RKO (cell line): ENCODE measurements at places on chromosomes 11 and 22.

DNA sequence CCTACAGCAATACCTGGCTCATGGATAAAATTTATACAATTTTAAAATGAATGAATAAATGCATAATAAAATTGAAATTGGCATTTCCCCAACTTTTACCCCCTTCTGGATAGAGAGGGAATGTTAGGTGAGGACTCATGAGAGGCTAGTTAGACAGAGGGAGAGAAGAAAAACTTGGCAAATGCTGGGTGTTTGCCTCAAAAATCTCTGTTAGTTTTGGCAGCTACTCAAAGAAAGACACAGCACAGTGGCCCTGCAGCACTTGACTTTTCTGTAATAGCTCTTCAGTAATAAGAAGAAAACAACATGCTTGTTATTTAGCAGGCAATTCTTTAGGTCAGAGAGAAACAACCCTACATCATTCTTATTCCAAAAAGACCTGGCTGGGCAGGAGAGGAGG, 20.7 kb upstream of the IZUMO1R start:
- no peak for DNase-seq

GRCh38 chr11:125902927-125903710, at the start of gene PUS3:
TSS of gene PUS3 (minus strand) at chr11:125903206. CDS start at chr11:125896284, 6,922 bp downstream.
- peak; percentile 89 for DNase-seq

DNA sequence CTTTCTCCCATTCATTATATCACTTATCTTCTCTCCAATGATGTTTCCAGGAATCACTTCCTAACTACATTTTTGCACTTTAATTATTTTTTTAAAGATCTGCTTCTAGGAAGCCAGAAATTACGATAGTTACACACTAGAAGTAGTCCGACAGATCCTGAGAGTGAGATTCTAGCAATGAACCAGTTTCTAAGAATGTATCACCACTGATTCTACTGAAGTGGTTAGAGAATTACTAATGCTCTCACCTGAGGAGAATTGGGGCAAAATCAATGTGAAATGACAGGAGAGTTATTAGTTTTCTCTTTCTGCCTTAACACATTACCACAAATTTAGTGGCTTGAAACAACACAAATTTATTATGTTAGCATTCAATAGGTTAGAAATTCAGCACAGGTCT, 241.2 kb downstream of the CASP12 start:
- DNase-seq, result no peak

GRCh38 chr11:21053466-21053865, 384.1 kb downstream of the NELL1 start:
- no peak for DNase-seq

- DNase-seq, result peak; percentile 89
Measured at GRCh38 chr11:69674267-69674885, 777 bp downstream of the LTO1 start.

GRCh38 chr11:103883291-103883690, 153.1 kb upstream of the DDI1 start:
- no peak for DNase-seq

DNA sequence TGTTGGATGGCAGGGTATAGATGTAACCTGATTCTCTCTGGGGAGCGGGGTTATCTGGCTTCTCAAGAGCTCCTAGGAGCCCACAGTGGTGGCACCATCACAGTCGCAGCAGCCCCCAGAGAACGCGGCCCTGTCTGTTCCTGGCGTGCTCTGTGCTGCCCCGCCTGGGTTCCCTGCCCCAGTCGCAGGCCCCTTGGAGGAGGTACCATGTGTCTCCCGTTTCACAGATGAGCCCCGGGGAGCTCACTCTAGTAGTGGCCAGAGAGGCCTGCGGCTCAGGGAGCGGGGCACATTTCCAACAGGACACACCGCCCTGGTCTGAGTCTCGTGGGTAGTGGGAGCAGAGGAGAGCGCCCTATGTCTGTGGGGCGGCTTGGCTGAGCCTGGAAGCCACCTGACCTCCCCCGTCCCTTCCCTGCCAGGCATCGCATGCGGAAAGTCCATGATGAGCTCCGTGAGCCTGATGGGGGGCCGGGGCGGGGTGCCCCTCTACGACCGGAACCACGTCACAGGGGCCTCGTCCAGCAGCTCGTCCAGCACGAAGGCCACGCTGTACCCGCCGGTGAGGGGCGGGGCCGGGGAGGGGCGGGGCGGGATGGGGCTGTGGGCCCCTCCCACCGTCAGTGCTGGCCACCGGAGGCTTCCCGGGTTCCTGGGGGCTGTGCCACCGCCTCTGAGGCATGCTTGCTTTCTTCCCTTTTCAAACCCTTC, 21.0 kb upstream of the PPP6R3 start:
- no peak for DNase-seq

GRCh38 chr11:13680501-13681264, 12.2 kb downstream of the FAR1 start:
- no peak for DNase-seq

GRCh38 chr11:35246745-35247144, 107.8 kb downstream of the CD44 start:
- no peak for DNase-seq

GRCh38 chr11:73521621-73522020, 76.3 kb downstream of the FAM168A start:
- DNase-seq, result no peak

- DNase-seq, result no peak
Measured at GRCh38 chr11:73099512-73100266, 42.4 kb downstream of the FCHSD2 start.

GRCh38 chr22:48842583-48842945, 985.1 kb downstream of the BRD1 start:
- no peak for DNase-seq

DNA sequence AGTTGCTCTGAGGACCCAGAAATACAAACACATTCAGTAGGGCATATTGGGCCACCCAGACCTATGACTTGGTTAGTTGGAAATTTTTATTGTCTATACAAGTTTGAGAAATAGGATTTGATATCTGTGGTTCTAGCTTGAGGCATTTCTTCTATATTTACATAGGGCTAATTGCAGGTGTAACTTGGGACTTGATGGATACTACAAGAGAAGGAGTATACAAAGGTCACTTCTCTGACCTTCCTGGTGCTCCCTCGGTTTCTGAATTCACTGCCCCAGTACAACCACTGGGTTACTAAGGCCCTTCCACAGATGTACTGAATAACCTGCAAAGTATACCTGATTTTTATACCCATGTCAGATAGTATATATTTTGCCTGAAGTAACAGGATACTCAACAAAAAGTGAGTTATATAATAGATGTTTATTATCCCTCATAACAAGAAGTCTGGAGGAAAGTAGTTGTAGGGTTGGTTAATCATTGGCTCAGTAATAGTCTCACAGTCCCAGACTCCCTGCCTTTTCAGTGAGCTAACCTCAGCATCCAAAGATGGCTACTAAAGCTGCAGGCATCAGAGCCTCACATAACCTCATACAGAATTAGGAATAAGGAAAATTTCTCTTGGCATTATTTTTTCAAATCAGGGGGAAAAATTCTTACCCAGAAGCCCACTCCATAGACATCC, 8.8 kb upstream of the PGR start:
- no peak for DNase-seq

DNA sequence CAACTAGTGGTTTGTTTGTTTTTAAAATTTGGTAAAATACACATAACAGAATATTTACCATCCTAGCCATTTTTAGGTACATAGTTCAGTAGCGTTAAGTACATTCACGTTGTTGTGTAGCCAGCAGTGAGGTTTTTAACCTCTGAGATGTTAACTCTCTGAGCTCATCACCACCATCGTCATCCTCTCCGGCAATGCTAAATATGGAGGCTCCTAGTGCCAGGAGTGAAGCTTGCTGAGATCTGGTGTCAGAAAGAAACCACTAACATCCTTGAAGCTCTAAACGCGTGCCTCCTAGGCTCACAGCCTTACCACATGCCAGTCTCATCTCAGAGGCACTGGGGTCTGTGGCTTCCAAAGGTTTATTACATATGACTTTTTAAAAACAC, 330.2 kb upstream of the B3GAT1 start:
- DNase-seq, result no peak

- peak; percentile 43 for DNase-seq
Measured at GRCh38 chr11:11789735-11790369, 51.9 kb upstream of the USP47 start.

- DNase-seq, result no peak
Measured at GRCh38 chr11:112156153-112156955, 7.5 kb downstream of the IL18 start.

DNA sequence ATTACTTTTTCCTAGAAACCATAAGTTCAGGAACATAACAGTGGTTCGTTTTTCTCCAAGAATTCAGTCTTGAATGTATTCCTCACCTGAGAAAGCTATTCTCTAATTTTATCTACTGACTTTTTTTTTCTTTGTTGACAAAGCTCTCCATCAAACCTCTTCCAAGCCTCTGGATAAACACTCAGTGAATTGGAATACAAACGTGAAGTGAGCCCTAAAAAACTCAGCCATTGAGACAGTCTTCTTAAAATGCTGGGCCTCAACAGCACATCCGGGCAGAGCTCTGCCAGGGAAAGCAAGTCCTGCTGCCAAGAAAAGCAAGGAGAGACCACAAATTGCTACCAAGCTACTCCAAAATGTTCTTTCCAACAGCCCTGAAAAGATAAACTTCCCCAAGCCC, 7.7 kb upstream of the SLC1A2 start:
- no peak for DNase-seq

GRCh38 chr11:117045196-117045595, 53.0 kb downstream of the SIK3 start:
- DNase-seq, result no peak

DNA sequence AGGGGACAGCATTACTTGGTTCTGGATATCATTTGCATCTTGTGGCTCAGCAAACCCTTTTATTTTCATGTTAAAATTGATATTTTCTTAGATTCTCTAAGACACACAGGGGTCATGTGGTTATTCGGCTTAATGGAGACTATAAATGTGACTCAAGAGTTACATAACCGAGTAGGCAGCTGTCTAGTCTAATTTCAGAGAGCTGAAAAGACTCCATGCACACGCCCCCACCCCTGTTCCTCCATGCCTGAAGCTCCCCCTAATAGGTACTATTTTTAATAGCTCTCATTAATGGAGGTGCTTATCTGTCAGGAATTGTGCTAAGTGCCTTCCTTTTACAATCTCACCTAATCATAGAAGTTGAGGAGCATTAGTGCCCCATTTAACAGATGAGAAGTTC, 189.2 kb upstream of the ARHGAP20 start:
- no peak for DNase-seq

GRCh38 chr11:125881291-125881690, 6.2 kb upstream of the HYLS1 start:
- DNase-seq, result no peak

DNA sequence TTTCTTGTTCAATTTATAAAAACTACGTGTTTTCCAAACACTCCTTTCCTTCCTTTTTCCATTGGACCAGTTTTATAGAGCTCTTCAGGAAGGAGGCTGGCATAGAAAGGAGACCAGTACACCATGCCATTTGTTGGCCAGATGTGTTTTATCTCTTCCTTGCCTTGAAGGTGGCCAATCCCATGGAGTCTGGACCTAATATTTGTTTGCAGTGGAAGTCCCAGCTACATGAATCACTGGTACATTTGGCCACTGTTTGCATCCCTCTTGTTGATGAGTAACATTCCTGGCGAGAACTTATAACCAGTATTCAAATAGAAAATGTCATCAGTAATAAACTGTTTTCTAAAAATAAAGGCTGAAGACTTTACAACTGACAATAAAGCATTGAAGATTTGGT, 110.2 kb downstream of the ANO3 start:
- no peak for DNase-seq
